ENCODE measurements at places on chromosomes 6 and 20.

GRCh38 chr6:108799354-108799717, 48.9 kb upstream of the ARMC2 start:
- no peak for DNase-seq

DNA sequence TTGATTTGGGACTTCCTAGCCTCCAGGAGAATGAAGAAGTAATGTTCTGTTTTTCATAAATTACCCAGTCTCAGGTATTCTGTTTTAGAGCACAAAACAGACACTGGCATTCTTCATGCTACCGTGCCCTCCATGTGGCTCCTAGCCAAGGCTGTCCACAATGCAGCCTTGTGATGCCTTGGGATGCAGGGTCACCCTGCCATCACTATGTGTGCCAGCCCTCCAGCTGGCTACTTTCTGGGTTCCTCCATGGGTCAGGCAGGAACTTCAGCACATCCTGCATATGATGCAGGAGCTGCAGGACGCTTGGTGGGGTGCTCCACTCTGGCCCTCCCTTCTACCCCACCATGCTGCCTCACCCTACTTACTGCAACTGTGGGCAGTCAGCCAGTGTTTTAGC, 38.0 kb upstream of the FAM50B start:
- DNase-seq: no peak

DNA sequence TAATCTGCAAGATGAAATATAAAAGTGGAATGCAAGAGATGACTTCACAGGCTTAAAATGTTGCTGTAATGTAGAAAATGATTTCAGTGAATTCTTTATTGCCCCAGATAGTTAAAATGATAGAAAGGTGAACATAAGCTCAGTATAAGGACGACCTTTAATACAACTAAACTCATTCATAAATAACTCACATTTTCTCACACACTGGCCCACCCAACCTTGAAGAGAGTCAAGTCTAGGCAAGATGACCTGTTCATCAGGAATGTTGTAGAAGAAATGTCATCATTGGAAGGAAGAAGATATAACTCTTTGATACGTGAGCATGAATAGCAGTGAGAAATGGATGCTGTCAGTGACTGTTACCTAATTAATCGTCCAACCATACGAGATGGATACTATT, 111.1 kb upstream of the SASH1 start:
- DNase-seq: peak; percentile 74

GRCh38 chr20:57327820-57328219, 1.8 kb upstream of the SPO11 start:
- DNase-seq: no peak

- DNase-seq: no peak
Observed at GRCh38 chr20:32010101-32010500, at the start of gene CCM2L. TSS of gene CCM2L (plus strand) at chr20:32010438. CDS start at chr20:32010455, 17 bp downstream.

GRCh38 chr20:63534427-63534830, 2.7 kb downstream of the PTK6 start:
- no peak for DNase-seq

DNA sequence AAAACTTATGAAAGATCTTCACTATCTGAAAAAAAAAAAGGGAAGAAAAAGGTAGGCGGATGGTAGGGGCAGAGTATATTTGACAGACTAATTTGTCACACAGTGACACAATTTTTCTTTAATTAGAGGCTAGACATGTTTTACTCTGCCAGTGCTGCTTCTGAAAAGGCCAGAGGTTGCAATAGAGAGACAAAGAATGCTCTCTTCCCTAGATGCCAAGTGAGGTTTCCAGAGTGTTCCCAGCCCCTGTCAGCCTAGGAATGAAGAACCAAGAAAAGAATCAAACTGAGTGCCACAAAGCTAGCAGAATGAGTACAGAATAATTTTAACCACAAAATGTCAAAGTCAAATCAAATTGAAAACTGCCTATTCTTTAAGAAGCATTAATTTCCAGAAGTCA, 13.0 kb downstream of the PNISR start:
- no peak for DNase-seq

- peak; percentile 29 for DNase-seq
Observed at GRCh38 chr6:28867086-28867409, 56.7 kb downstream of the TRIM27 start.

GRCh38 chr6:43870660-43871061, 100.7 kb downstream of the VEGFA start:
- no peak for DNase-seq

GRCh38 chr6:116217069-116217468, 36.8 kb downstream of the TSPYL4 start:
- DNase-seq: peak; percentile 61

DNA sequence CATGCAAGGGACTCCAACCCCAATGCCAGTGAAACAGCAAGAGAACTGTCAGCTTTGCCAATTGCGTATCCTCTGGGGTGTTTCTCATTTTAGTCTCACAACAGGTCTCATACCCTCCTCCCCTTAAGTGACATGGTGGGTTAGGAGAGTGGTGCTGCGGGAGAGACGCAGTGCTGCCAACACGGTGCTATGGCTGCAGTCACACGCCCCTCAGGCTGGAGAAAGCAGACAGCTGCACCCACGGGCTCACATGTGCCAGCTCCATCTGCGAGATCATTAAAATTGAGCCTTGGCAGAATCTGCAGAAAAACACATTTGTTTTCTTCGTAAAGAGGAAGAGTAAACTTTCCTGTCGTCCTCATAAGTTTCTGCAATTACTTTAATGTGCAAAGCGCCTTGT, 114.7 kb downstream of the ANKRD60 start:
- DNase-seq: no peak

- DNase-seq: no peak
Observed at GRCh38 chr6:72683797-72684196, 61.9 kb downstream of the KCNQ5 start.

DNA sequence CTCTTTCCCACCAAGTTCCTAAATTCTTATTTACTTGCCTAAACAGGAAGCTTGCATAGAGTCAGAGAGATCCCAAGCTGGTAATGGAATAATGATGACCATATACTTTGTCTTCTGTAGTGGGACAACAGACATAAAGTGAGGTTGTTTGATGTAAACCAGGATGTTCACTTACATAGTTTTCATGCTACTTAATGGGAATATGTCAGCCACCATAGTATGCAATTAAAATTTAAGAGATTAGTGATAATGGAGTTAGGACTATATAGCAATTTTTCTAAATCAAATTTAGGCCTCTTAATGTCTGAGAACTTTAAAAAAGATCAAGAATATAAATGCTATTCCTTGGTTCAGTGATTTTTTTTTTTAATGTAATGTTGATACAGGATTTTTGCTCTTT, 180.6 kb downstream of the BCKDHB start:
- DNase-seq: no peak

DNA sequence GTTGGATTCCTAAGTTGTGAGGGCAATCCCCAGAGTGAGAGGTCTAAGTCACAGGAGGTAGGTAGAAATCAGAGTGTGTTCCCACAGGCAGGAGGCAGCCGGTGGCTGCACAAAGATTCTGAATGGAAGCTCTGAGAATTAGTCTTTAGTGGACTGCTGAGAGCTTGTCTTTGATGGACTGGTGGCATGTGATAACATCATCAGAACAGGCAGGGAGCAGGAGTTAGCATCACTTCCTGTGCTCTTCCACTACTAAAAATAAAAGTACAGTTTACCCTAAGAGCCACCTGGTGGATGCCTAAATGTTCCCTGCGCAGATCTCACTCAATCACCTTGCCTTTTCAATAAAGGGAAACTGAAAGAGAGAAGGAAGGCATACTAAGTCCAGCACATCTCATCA, 294.6 kb upstream of the POU3F2 start:
- DNase-seq: no peak

DNA sequence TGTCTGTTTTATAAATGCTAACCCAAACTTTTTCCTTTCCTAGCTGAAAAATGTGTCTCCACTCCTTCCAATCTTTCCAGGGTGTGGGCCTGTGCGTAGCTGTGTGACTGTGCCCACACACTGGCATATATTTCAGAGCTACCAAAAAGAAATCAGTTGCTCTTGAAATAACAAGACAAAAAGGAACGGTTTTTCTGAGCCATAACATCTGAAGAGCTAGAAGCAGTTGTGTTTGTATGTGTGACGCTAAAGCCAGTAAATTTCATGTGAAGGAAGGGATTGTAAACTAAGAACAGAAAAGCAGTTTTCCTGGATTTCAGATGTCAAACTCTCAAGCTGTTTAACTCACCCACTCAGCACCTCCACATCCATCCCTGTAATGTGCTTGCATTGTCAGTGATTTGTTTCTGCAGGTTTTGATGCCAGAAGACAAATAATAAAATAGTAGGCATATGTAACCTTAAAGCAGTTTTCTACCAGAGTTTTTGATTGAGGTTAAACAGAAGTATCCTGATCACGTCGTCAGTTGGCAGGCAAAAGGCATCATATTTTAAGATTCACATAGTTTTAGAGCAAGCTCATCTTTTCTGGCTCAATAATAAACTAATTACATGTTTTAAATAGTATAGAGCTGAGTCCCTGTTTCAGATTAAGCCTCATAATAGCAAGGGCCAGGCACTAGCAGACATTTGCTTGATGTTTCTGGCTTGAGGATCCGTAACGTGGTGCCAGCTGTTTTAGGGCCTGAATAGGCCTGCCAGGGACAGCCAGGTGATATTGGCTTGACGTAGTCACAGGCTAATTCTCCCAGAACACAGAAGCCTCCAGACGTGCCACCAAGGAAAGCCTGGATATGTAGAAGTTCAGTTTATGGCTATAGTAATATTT, 90.9 kb downstream of the FOXO3 start:
- DNase-seq: peak; percentile 42

- DNase-seq: no peak
Observed at GRCh38 chr20:38894091-38894847, 31.9 kb upstream of the FAM83D start.

- DNase-seq: no peak
Observed at GRCh38 chr6:38067263-38067980, 247.9 kb downstream of the ZFAND3 start.

DNA sequence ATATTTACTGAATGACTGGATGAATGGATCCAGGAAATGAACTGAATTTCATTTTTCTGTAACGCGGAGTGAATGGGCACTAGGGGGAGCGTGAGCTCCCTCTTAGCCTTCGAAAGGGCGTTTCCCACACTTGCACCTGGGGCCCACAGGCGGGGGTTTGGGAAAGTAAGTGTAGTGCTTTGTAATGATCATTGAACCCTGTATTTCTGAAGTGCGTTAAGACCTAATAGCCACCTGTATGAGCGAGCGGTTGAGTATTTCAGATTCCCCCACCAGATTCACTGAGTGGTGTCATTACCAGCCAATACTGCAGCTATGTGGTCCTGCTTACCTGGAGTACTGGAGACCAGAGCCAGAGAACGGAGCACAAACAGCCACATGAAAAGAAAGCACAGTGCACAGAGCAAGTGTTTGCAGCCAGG, 10.5 kb downstream of the SYTL3 start:
- DNase-seq: peak; percentile 64

DNA sequence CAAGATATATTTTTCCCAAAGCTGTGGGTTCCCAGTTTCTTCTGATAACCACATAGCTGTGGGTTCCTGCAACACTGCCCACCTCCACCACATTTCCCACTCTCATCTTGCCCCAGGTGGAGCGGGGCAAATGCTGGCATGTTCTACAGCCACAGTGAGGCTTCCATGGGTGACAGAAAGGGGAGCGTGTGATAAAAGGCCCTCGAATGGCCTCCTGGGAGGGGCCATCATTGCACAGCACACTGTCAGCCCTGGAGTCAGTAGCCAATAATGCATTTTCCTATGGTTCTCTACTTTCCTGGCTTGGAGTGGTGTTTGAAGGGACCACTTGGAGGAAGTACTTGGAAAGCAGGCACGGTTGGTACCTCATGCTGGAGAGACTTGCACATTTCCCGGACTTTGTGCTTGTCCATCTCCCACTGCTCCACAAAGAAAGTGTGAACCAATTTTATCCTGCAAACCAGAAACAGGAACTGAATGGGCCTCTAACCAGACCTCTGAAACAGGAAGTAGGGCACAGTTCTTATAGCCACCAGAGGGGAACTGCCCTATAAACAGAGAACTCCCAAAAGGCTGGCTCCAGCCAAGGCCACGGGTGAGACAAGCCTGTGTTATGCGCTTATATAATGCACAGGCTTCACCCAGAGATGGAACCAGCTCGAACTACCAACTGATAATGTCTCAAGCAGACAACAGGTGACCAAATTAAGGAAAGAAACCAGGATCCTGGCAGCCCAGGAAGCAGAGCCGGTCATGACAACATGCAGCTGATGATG, 8.6 kb downstream of the MAP3K5 start:
- DNase-seq: no peak

DNA sequence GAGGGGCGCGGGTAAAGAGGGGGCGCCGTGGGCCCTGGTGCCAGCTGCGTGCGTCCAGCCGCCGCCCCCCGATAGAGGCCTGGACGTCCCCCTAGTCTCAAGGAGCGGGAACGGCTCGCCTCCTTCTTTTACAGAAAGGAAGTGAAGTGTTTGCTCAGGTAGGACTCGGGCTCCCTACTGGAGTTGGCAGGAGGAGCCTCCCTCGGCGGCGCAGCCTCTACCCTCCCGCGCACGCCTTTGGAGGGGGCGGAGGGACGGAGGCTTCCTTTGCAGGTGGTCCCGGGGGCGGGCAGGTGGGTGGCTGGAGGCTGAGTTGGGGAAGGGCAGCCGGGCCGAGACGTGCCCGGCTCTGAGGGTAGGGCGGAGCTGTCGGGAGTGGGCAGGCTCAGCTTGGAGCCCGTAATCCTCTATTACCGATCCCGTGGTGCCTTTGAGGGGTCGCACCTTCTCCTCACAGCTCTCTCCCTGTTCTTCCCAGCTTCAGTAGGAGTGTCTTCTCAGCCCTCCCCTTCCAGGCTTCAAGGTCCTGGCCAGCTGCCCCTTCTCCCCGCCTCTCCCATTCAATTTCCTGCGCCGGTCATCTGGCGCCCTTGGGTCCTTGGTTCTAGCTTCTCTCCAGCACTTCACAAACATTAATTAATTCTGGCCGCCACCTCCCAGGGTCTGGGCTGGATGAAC, 728 bp downstream of the ITPR3 start:
- DNase-seq: peak; percentile 62

GRCh38 chr20:63005862-63006539, 763 bp downstream of the BHLHE23 start:
- DNase-seq: peak; percentile 25

DNA sequence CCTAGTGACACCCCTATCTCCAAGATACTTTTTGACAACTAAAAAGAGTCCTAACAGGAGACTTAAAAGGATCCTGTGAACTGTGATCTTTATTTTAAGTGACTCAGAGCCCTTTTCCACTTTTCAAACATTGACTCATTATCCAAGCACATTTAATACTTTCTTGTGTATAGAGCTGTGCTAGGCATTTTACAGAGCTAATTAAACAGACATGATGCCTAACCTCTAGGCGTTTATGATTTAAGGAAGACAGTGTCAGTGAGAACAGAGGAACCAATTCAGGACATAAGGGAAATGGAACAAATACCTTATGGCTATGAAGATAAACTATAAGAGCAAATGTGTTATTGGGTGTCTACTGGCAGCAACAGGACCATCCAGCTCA, 282.6 kb downstream of the TPBG start:
- peak; percentile 54 for DNase-seq

DNA sequence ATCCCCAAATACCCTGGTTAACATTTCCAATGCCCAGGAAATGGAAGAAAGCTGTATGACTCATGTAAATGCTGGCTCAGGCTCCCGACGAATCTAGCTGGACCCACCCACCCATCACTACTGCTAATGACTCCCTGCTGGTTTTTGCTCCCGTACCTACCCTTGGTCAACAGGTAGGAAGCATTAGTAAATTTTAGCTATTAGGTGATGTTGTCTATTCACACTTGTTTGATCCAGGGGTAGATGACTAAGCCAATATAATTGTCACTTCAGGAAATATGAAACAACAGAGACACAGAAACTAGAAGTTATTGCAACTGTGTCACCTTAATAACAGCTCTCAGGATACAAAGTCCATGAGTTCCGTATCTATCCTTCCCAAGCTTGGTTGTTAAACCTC, 94.4 kb upstream of the BEND6 start:
- DNase-seq: peak; percentile 57
